ENCODE measurements at places on chromosomes 16 and 17.

GRCh38 chr16:1878256-1878655 is 6.3 kb upstream of the MEIOB start:
- DNase-seq, result no peak

DNA sequence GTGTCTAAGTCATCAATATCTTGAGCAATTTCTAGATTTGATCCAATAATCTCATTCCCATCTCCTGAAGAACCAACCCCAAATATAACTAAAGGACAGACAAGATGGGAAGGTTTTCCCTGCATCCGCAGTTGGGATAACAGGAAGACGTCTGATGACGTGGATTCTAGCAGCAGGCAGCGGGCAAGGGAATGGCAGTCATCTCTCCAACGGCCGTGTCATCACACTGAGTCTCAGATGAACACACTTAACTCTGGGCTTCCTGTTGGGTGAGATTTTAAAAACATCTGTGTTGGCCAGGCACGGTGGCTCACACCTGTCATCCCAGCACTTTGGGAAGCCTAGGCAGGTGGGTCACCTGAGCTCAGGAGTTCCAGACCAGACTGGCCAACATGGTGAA is 20.9 kb upstream of the TIMP2 start:
- DNase-seq, result no peak

GRCh38 chr16:70753694-70754325 is 47.1 kb downstream of the VAC14 start:
- DNase-seq, result no peak

GRCh38 chr17:1592751-1593629 is 30.4 kb upstream of the PITPNA start:
- DNase-seq, result no peak

GRCh38 chr16:73028721-73029361 is 19.1 kb downstream of the ZFHX3 start:
- no peak for DNase-seq

GRCh38 chr16:84303516-84303915 is 8.8 kb downstream of the WFDC1 start:
- no peak for DNase-seq

DNA sequence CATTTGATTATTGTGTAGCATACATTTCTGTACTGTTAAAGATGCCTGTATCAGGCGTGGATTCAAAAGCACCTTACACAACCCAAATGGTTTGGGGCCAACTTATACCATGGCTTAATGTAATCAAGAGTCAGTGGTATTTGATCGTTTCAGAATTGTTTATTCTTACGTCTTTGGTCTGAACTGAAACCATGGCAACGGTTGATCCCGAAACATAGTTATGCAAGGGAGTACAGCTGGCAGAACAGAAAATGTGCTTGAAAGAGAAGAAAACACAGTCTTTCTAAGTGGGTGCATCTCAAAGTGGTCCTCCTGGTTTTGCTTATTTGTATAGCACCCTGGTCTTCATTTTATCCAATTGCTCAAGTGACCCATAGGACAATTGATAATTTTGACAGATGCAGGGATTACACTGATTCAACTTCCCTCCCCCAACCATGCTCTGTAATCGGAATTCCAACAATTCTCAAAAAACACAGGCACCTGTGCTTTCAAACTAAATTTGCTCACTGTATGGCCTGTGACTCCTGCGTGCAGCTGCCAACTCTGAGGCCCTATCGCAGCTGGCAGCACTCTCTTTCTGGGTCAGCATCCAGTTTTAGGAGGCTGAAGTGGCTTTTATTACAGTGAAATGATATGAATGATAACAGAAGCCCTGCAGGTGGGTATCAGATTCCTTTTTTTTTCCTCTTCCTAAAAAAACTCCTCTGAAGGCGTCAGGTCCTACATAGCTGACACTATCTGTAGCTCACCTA is 77.0 kb upstream of the AXIN2 start:
- DNase-seq, result no peak

DNA sequence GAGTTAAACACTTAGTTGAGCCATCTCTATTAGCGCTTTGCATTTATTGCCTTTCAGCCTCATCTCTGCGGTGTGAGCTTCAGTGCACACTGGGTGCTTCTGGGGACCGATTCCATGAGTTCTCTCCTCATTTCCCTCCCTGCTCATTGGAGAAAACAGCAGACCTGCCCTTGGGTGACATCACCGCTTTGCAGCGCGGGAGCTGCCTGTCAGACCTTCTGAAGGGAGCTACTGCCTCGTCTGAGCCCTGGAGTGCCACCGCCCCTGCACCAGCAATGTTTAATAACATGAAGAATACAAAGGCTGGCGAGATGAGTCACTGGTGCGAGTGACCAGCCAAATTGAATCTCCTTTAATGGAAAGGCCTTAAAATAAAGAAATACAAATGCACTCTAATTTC is 30.2 kb upstream of the CPPED1 start:
- DNase-seq, result no peak

DNA sequence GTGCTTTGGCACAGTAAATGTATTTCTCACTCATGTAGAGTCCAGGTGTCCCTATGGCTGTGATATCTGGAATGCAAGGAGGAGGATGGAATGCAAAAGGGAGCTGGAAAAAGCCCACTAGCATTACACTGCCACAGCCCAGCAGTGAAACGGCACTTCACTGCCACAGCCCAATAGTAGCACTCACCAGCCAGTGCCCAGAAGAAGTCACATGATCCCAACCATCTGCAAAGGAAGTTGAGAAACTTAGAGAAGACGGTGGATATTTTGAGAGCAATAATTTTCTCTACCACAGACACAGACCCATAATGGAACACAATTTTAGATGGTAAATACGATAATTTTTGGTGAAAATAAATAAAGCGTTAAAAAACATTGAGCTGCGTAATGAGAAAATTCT is 51.8 kb downstream of the C16orf82 start:
- DNase-seq, result no peak

GRCh38 chr17:885971-886571 is 93.5 kb downstream of the NXN start:
- DNase-seq, result no peak

DNA sequence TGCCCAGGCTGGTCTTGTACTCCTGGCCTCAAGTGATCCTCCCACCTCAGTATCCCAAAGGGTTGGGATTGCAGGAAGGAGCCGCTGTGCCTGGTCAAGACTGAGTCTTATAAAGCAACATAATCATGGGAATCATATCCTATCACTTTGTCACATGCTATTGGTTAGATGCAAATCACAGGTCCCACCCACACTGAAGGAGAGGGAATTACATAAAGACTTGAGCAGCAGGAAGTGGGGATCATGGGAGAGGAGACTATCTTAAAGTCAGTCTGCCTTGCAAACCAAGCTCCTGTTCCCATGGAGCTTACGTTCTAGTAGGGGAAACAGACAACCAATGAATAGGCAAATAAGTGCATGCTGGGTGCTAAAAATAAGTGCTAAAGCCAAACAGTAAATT is 28.3 kb upstream of the TENT4B start:
- no peak for DNase-seq

DNA sequence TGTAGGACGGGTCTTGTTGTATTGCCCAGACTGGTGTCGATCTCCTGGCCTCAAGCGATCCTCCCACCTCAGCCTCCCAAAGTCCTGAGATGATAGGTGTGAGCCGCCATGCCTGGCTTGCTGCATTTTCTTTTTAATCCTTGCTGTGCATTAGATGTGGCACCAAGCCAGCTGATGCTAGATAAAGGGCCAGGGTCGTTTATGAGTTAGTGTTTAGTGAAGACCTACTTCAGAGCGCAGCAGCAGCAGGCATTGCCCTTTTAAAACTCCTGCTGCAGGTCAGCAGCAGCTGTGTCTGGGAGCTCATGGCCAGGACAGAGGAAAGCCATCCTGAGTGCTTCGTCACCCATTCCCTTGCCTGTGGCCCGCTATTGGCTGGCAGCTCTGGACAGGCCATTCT is 237.3 kb downstream of the CCDC182 start:
- DNase-seq, result no peak

- no peak for DNase-seq
These were observed 16.5 kb downstream of the LITAF start for GRCh38 chr16:11570258-11570657.

- DNase-seq, result no peak
These were observed 107.2 kb downstream of the TRIM37 start for GRCh38 chr17:58999500-58999899.

GRCh38 chr16:85372627-85373372 is 240.3 kb upstream of the GSE1 start:
- no peak for DNase-seq

DNA sequence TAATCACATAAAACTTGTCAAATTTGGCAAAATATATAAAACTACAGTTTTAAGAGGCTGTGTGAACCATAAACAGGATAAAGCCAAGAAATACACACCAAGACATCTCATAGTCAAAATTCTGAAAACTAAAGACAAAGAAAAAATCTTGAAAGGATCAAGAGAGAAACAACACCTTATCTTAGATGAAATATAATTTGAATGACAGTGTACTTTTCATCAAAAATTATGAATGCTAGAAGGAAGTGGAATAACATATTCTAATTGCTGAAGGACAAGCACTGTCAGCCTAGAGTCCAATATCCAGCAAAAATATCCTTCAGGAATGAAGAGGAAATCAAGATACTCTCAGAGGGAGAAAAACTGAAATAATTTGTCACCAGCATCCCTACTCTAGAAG is 37.2 kb downstream of the PIK3R5 start:
- DNase-seq, result no peak

- no peak for DNase-seq
These were observed 52.8 kb downstream of the SDK2 start for GRCh38 chr17:73591296-73592078.

Measured in stimulated activated CD8-positive, alpha-beta memory T cell treated with anti-CD3 and anti-CD28 coated beads, Interleukin-15, amount 100 ng/mL, for 4 hours (primary cell).